Muscle of back (tissue), 13 donors: ENCODE measurements at places on chromosomes 4 and X.

DNA sequence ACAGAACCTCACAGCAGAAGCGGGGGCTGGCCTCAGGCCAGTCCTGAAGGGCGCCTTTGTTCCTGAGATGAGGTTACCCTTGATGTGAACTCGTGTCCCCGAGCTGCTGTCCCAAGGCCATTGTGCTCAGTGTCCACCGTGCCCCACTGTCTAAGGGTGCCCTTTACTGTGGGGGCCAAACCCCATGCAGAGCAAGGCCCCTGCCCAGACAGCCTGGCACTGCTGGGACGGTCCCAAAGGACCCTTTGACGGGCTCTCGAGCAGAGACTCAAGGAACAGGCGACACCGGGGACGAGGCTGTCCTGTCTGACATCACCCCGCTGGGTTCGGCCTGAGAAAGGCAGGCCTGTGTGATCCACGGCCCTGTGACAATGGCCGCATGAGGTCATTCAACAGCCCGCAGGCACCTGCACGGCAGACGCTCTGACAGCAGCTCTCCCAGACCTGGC, 100.6 kb downstream of the ABLIM2 start:
- no peak for DNase-seq

- no peak for DNase-seq
Observed at GRCh38 chrX:71091263-71091662, 4.4 kb upstream of the FOXO4 start.

GRCh38 chr4:40199179-40199670, 2.4 kb downstream of the RHOH start:
- DNase-seq: no peak

- DNase-seq: no peak
Observed at GRCh38 chr4:11326021-11326420, 102.7 kb downstream of the HS3ST1 start.

DNA sequence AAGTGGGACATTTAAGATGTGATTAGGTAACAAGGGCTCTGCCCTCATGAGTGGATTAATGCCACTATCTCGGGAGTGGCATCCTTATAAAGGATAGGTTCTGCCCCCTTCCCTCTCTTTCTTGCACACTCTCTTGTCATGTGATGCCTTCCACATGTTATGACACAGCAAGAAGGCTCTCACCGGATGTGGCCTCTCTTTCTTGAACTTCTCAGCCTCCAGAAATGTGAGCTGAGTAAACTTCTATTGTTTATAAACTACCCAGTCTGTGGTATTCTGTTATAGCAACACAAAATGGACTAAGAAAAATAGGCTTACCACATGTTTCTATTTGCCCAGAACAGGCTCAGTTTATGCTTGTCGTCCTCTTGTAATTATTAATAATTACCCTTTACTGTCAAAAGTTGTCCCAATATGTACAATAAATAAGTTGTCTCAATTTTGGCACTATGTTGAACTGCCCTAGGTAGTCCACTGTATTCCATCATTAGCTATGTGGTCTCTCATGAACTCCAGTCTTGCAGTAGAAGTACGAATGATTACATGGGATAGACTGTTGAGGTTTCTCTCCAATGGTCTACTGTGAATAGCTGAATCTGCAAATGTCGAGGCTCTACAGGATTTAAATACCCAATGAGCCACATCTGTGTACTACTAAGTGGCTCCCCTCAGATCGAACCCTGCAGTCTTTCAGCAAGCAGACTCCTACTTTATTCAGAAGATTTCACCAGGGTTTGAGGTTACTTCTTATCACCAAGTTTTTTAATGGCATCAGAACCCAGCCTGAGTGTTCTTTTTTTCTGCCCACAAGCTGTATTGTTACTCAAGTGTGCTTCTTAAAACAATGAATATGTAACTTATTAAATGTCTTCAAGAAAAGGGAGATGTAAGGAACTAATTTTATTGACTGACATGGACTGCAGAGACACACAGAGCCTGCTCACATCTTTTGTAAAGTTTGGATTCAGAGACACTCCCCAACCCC, 102.0 kb upstream of the LEF1 start:
- DNase-seq: no peak

GRCh38 chr4:163237856-163238255, 71.2 kb upstream of the NAF1 start:
- no peak for DNase-seq

- DNase-seq: no peak
Observed at GRCh38 chr4:60134099-60134498, 1066.0 kb upstream of the ADGRL3 start.

DNA sequence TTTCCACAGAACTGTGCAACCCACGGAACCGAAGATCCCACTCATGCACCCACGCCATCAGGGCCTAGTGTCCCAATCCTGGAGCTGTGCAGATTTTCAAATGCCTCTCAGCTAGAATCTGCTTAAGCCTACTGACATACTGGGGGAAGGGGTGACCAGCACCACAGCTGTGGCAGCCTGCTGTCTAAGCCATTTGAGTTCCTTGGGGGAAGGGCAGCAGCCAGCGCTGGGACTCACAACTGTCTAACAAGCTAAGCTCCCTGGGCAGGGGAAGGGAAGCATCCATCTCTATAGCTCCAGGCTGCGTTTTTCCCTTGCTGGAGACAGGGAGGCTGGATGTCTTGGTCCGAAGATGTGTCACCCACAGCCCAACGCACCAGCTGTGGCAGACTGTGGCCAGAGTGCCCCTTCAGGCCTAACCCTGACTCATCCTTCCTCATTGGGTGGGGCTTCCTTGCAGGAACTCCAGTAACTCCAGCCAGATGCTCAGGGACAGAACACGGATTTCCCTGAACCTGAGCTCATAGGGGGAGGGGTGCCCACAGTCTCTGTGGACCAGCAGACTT, 194.8 kb downstream of the CHRDL1 start:
- no peak for DNase-seq

DNA sequence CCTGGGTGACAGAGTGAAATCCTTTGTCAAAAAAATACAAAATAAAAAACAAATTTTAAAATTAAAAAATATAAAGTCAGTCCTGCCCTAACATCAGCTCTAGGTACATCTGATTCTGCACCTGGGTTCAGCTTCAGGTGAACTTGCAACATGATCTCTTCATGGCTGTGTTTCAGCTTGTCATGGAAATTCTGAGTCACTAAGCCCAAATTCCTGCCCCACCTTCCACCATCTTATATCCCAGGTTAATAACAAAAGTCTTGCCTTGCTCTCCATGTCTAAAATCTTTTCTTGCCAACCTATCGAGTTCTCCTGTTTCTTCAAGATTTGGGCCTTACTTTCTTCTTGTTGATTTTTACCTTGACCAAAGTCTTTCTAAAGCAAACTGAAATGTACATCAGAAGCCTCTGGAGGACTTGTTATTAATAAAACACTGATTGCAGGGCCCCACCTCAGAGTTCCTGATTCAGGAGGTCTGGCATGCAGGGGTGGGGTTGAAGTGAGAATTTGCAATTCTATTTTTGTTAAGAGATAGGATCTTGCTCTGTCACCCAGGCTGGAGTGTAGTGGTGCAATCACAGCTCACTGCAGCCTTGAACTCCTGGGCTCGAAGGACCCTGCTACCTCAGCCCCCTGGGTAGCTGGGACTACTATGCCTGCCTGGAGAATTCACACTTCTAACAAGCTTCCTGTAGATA, 125.8 kb upstream of the VCX3A start:
- no peak for DNase-seq

GRCh38 chr4:109931318-109931717, 18.6 kb downstream of the EGF start:
- no peak for DNase-seq

DNA sequence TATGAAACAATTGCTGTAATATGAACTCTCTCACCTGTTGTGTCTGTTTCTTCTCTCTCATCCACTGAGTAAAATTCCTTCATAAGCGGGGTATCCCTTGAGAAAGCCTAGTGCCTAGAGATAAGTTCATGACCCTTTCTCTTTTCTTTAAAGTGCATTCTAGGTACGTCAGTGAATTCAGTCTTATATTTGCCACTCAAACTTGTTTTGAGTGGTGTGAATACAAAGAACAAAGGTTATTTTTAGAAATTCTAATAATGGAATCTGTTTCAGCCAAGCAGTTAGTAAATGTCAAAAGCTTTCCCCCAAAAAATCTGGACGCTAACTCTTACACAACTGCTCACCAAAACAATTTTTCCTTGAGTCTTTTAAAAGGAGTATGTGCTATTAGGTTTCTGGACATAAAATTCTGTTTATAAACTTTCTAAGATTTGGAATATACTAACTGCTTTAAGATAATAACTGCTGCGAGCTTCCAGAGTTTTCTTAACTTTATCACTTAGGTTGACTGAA, 112.0 kb downstream of the VEGFC start:
- DNase-seq: peak; percentile 20

DNA sequence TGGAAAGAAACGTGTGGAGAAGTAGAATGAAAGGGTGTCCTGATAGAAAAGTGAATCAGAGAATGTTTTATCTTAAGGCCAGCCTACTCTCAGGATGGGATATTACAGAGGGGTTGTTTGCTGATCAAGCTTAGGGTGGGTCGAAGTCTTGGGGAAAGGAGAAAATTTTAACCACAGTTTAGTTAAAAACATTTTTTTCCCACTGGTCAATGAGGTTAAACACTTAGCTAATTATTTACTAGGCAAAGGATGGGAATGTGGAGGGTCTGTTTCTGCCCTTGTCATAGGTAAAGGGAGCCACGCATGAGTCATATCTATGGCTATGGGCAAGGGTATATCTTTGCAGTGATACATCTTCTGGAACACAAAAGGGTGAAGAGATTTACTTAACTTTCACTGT, 16.1 kb upstream of the SULT1E1 start:
- no peak for DNase-seq

DNA sequence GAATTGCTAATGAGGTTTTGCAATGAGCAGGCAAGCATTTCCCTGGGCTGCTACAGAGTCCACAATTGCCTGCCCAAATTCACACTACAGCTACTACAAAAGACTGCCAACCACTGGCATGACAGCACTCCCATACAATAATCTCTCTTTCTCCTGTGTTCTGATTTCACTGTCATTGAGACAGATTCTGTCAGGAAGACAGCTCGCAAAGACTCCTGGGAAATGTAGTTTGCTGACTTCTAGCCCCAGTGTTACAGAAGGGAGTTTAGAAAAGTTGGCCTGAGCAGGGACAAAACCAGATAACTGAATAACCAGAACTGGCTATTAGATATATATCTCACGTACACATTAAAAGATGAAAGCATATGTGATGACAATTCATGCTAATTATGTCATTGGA, 1231.3 kb upstream of the PRKX start:
- DNase-seq: no peak

DNA sequence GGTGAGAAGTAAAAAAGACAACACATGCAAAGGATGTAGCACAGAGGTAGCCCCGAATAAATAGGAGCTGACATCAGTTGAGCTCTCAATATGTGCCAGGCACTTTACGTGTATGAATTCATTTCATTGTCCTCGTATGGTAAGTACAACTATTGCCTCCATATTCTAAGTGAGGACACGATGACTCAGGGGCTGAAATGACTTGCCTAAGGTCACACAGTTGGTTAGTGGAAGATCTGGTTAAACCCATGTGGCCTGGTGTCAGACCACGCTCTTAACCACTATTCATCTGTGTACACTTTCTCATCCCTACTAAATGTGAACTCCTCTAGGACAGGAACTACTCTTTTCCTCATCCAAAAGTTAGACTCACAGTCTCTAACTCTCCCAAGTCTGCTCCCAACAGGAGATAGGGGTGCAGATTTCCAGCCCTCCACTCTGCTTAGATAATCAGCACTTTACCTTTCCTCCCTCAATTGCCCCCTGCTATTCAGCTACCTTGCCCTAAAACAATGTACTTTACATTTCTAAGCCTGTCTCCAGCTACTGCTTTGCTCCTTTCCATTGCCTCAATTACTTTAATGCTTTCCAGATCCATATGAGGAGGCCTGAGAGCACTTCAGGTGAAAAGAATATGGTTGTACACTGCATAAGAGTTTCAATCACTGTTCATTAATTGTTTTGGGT, 58.8 kb upstream of the LHFPL1 start:
- no peak for DNase-seq

- peak; percentile 20 for DNase-seq
Observed at GRCh38 chrX:68895341-68895755, 66.5 kb downstream of the EFNB1 start.
